ENCODE measurements at places on chromosomes 1 and 21.

- DNase-seq = no peak
Observed at GRCh38 chr1:160709715-160710114, 1.9 kb downstream of the CD48 start.

GRCh38 chr21:35491114-35491513 is 442.0 kb upstream of the RUNX1 start:
- DNase-seq = no peak

GRCh38 chr1:232551386-232551785 is 78.5 kb downstream of the SIPA1L2 start:
- no peak for DNase-seq

- DNase-seq = peak; percentile 69
Observed at GRCh38 chr1:9129266-9130041, 552 bp upstream of the GPR157 start.

DNA sequence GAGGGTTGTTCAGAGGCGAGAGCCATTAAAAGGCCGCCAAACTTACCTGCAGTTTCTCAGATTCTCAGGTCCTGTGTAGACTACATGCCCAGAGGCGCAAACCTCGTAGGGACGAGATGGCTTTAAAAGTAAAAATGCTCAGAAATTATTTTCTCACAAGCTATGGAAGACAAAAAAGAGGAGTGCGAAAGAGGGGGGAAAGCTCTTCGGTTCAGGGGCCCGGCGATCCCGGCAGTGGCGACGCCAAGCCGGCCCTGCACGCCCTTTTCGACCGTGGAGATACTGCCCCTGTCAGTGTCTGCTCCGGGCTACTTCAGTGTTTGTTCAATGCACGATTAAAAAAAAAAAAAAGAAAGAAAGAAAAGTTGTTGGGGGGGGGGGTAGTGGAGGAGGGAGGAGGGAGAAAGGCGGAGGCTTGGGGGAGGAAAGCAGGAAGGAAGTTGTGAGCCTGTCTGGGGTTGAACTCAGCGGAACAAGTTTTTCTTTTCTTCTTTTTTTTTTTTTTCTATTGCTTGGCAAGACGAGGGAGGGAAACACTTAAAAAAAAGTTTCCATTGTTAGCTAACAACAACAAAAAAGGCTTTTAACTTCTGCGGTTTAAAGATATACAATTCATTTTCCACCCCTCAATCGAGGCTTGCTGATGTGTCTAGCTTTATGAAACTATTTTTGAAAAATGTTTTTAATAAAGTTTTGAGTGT is at the start of gene ITPKB:
ITPKB (minus strand) TSS at position 288 of the 701 bp plus-strand sequence. CDS start 1,824 bp downstream, outside the sequence.
- no peak for DNase-seq

GRCh38 chr21:44837537-44837936 is 19.7 kb upstream of the SUMO3 start:
- DNase-seq = no peak

DNA sequence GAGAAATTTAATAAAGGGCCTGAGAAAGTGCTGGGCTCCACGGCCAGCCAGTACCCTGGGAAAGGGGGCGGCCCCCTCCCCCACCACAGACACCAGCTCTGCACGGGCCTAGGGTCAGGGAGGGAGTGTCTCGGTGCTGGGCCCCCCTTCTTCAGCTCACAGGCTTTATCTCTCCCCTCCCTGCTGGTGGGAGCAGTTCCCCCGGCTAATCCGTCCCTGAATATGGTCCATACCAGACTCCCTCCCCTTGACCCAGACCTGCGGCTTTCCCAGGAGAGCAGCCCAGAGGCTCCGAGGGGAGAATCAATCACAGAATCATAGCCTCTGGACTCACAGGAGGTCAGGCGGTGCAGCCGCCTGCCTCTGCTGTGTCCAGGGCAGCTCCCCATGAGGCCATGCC is 26.0 kb upstream of the RSPO1 start:
- no peak for DNase-seq

- DNase-seq = no peak
Observed at GRCh38 chr1:17612831-17613230, 73.3 kb downstream of the ARHGEF10L start.

GRCh38 chr1:153794624-153795329 is 19.6 kb downstream of the SLC27A3 start:
- no peak for DNase-seq

DNA sequence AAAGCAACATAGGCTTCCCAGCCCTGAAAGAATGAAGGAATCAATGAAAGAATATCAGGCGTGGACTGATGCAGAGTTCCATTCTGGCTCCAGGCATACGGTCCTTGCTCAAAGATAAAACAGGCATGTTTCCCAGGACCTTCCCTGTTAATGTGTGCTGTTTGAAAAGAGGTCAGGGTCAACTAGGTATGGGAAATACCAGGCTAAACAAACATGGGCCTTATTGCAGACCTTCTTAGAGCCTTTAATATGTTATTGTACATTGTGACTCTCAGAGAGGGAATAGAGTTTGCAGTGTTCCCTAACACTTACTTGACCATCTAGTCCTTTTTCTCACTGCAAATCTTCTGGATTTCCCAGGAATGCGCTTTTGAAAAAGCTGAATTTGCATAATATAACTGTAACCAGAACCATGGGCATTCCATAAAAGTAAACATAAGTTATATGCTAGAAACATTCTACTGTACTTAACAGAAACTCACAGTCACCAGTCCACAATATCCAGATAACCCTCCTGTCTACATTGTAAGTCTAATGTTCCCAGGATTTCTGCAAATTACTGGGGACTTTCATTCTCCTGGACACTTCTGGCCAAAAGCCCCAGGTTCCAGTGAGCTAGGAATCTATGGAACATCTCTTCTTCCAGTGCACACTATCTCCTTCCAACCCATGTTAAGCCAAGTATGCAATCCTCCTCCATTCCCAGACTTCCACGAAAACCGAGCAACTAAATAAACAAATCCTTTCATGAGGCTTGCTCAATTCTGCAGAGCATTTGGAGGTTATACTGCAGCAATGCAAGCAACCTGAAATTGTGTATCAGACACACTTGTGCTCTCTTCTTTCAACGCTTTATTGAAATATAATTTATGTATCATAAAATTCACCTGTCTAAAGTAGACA is 486.6 kb downstream of the SETD4 start:
- no peak for DNase-seq

- no peak for DNase-seq
Observed at GRCh38 chr21:38272215-38272614, 15.4 kb downstream of the KCNJ15 start.

DNA sequence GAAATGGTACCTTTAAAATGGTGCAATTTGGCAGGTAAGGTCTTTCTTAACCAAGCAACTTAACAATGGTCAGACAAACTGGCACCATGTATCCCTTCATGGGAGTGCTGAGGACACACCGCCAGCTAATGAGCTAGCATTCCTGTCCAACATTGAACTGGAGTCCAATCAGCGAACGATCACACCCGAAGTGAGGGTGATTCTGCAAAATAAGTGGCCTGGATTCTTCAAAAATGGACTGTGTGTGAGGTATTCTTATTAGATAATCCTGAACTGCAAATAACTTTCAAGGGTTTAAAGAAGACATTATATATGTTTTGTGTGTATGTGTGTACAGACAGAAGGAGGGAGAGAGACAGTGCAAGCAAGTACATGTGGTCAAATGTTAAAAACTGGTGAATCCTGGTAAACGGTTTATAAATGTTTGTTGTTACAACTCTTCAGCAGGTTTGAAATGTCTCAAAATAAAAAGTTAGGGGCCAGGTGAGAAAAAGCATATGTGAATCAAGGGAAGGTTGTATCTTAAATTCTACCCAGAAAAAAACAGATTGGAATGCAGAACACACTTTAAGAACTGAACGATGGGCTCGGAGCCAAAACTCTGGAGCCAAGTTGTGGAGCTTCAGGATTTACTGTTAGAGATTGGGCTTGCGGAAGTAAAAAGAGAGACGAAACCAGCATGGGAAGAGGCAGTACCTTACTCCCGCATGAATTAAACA is 20.9 kb downstream of the GADD45A start:
- DNase-seq = no peak

DNA sequence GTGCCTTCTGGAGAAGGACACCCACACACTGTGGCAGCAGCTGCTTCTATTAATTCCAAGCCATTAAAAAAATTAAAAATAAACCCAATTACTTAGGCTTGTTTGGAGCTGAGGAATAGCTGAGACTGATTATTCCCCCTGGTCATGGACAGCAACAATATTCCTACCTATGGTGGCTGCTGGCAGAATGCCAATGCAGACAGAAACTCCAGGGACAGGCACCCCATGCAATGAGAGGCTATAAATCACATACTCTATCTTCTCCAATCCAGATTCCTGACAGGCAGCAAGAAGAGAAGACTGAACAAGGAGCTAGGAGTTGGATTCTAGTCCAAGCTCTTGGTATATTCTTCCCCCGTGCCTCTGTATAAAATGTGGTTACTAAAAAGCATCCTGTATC is 275.4 kb upstream of the BEND5 start:
- DNase-seq = no peak

DNA sequence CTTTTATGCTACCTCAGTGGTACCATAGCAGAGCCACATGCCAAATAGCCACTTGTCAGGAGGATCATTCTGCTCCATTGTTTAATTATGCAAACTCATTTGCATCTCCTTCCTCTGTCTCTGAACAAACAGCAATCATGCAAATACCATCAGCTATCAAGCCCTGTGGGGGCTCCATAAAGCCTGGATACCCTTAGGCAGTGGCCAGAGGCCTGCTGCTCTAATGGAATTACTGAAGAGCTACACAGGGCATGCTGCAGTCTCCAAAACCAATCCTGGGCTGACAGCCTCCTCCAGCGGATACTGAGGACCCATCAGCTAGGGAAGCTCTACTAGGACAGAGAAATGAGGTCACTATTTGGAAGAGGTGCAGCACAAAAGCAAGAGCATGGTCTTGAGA is 376.3 kb downstream of the KCNH1 start:
- DNase-seq = no peak

GRCh38 chr1:1399872-1400575 is 889 bp upstream of the CCNL2 start:
- no peak for DNase-seq

DNA sequence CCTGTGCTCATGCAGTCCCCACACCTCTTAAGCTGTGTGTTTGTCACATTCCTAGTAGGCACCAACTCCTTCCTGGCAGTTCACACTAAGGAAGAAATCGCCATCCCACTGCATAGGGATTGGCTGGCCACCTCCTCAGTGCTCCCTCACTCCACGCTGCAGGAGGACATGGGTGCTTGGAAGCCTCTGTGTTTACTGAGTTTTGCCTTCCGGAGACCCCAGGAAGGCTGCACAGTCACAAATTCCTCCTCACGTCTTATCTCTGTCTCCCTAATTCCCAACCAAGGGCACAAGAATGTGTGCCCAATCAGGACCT is 93.8 kb upstream of the GALNT2 start:
- DNase-seq = no peak

DNA sequence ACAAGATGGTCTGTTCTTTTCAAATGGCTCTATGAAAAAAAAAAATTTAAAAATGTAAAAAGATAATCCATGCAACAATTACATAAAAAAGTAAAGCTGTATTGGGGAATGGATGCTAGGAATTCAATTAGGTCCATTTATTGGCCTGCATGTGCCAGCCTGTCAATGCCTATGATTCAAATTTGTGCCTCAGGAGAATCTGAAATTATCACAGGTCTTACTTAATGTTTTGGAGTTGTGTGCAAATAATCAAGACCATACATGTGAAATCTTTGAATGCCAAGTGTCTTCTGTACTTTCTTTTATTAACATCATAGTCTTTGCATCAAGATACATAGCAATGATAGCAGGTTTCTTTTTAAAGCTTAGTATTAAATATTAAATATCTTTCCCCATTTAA is 13.5 kb upstream of the KLHL12 start:
- no peak for DNase-seq

- no peak for DNase-seq
Observed at GRCh38 chr1:165899461-165899941, 72.1 kb downstream of the UCK2 start.

GRCh38 chr1:3814065-3814464 is 17.8 kb upstream of the LRRC47 start:
- no peak for DNase-seq

- DNase-seq = no peak
Observed at GRCh38 chr1:7852804-7853683, at the start of gene UTS2. TSS of gene UTS2 (minus strand) at chr1:7853065. CDS start at chr1:7853003, 62 bp downstream.

DNA sequence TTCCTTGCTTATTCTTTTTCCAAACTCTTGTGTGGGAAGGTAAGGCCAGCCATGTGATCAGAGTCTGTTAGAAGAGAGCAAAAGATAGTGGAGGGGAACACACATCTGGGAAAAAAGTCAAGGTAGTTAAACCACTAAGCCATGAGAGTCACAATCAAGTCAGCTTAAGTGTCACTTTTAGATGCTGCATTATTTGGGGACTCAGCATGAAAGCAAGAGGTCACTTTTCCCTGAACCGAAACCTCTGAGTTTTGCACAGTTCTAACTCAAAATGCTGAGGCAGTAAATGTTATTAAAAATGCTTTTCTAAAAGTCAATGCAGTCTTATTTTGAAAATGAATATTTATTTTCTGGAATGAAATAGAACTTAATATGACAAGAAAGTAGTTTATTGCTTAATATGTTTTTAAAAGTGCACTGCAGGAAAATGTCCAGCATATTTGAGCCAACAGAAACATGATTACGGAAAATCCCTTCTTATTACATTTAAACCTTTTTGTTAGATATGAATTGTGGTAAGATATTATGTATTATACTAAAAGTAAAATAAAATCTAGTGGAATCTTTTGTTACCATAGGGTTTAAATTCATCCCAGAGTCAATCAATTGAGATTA is 69.3 kb downstream of the RBM11 start:
- DNase-seq = no peak

DNA sequence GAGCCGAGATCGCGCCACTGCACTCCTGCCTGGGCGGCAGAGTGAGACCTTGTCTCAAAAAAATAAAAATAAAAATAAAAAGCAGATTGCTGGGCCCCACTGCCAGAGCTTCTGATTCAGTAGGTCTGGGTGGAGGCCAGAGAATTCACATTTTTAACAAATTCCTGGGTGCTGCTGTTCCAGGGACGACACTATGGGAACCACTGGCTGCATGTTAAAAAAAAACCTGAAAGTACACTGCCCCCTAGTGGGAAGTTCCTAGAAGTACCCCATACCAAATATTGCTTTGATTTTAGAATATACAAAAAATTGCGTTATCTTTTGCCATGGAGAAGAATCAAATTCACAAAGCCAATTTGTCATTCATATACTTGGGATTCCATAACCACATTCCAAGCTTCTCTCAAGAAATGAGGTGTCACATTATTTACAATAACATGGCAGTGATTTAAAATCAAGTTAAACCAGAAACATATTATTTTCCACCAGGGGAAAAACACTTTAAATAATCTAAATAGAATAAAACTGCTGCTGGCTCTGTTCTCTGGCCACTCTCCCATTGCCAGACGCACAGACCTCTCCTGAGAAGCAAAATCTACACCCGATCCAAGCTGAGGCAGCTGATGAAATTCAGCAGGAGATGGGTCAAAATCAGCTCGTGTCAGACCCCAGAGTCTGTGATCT is 27.4 kb downstream of the SYF2 start:
- no peak for DNase-seq

DNA sequence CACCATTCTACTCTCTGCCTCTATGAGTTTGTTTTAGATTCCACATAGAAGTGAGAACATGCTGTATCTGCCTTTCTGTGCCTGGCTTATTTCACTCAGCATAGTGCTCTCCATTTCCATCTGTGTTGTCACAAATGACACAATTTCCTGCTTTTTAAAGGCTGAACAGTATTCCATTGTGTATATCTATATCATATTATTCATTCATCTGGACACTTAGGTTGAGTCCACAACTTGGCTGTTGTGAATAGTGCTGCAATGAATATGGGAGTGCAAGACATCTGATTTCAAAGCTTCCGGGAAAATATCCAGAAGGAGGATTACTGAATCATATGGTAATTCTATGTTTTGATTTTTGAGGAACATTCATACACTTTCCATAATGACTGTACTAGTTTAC is 20.1 kb upstream of the DONSON start:
- DNase-seq = no peak
